ENCODE measurements at places on chromosomes 16 and 17. TPM values are rescaled to one million over a fixed set of nuclear protein-coding genes. Genes with fewer than 3 reads are reported as not detected.
A peak's percentile ranks its signal among the peaks of the same experiment; 100 is the strongest.

DNA sequence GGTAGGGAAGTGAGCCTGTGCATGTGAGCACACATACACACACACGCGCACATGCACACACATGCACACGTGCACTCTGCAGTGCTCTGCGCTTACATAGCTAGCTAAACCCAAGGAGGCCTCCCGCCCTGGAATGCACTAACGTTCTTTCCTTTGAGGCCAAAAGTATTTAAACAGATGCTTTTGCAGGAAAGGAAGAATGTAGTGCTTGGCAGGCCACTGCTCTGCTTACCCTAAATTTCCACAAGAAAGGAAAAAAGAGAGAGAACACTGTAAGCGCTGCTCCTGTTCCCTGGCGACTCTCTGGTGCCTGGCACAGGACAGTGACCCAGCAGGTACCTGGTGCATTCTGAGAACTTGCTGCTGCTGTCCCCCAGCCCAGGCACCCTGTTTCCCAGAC is 31.3 kb upstream of the MRPS23 start:
- DNase-seq, result peak; percentile 92

- DNase-seq, result no peak
These were observed 29.6 kb downstream of the NTN1 start for GRCh38 chr17:9050801-9051401.

DNA sequence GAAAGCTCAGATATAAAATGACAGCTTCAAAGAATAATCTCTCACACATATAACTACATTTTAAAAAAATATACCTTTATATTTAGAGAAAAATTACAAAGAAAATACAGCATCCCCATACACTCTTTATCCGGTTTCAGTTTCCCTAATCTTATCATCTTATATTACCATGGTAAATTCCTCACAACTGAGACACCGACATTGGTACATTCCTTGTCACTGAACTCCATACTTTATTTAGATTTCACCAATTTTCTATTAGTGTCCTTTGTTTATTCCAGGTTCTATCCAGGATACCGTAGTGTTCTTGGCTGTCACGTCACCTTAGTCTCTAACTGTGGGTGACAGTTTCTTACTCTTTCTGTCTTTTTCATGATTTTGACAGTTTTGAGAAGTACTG is 22.0 kb upstream of the ABCA10 start:
- DNase-seq, result peak; percentile 51

DNA sequence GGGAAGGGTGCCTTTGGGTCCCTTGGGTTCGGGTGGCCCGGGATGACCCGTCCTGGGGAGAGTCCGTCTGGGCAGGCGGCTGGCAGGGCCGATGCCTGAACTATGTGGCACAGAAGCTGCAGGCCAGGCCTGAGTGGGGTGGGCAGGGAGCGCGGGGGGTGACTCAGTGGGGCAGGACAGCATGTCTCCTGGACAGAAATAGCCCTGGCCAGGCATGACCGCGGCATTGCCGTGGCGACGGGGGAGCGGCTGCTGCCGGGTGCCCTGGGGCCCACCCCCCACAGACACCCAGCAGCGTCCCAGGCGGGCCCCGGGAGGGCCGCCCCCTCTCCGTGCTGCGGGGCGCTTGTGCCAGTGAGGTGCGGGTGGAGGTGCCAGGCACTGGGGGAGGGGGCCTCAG is 1.8 kb upstream of the C1QTNF8 start:
- no peak for DNase-seq

CDC6 gene
- 2.9 TPM for total RNA-seq

INCA1 gene
- total RNA-seq, result not detected
